ENCODE measurements at places on chromosomes 1 and 21.

DNA sequence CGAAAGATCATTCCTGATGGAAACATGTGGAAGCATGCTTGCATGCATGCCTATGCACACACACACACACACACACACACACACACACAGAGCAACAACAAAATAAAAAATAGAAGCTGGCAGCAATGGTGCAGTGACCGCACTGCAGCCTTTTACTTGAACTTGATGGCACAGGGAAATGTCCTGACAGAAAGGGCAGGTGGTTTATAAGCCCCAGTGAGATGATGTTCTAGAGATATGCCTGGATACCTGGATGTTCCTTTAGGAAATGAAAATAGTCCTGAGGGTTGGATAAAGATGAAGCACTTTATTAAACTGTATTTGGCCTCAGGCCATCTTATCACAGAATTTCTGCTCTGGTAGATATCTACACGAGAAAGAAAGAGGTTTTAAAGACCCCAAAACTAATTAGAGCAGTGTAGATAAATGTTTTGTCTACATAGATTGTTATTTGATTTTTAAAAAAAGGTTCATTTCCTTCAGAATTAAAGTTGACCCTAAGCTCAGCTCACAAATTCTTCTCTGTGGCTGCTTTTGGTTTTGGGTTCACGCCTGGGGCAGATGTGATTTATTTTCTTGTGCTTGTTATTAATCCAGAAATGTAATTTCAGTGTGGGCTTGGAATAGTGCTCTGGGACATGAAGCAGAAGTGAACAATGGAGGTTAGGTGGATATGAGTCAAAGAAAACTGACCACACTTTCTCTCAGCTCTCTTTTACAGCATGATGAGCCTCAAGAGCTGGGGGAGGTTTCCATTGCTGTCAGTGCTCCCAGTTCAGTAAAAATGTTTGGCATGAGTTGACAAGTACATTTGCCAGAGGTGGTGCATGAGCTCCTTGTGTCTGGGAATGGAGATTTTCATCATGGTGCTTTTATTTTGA, 22.9 kb downstream of the ADAM30 start:
- DNase-seq: no peak

- DNase-seq: no peak
Measured at GRCh38 chr1:115978292-115978941, 2.1 kb downstream of the SLC22A15 start.

- DNase-seq: no peak
Measured at GRCh38 chr1:182278144-182279054, 113.2 kb downstream of the GLUL start.

DNA sequence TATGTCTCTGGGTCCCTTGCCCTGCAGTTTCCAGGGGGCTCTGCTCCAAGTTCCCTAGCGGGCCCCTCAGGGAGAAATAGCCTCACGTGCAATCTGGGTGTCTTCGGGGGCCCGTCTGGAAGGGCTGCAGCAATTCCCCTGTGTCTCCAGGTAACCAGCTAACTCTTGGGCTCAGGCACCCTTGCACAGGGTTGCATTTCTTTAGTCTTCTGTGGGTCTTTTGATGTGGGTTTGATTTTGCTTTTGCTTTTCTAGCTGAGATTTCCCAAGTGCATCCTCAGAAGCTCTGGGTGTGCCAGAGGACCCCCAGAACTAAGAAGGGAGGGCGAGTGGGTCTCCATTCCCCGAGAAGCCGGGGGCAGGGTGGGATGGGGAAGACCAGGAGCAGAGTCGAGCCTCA, 75.7 kb downstream of the SPSB1 start:
- no peak for DNase-seq

DNA sequence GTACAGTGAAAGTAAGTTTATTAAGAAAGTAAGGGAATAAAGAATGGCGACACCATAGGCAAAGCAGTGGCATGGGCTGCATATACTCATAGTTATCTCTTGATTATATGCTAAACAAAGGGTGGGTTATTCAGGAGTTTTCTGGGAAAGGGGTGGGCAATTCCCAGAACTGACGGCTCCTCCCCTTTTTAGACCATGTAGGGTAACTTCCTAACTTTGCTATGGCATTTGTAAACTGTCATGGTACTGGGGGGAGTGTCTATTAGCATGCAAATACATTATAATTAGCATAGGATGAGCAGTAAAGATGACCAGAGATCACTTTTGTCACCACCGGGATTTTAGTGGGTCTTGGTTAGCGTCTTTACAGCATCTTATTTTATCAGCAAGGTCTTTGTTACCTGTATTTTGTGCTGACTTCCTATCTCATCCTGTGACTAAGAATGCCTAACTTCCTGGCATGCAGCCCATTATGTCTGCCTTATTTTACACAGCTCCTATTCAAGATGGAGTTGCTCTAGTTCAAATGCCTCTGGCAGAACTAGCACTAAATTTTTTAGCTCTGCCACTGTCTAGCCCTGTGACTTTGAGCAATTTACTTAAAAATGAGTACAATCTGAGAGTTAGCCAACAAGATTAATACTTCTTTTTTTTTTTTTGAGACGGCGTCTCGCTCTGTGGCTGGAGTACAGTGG, 110.3 kb upstream of the PALMD start:
- DNase-seq: no peak

GRCh38 chr21:41570791-41571355, 62.9 kb upstream of the TMPRSS2 start:
- no peak for DNase-seq

DNA sequence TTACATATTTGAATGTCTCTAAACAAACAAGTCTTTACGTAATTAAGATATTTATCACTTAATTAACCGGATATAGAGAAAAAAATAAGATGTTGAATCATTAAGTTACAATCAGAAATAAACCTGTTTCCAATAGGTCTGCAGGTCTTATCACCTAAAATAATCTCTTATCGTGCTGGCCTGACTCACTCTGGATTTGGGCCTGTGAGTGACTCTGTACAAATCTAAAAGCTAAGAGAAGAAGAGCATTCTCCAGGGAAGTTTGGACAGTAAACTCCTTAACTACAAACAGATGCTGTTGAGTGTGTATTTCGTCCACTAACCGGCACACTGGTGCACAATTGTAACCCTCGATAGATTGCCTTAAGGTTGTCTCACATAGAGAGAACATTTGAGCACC, 25.3 kb downstream of the CEP104 start:
- DNase-seq: no peak

- DNase-seq: peak; percentile 6
Measured at GRCh38 chr1:68116643-68117235, 66.3 kb upstream of the DIRAS3 start.

GRCh38 chr1:166925810-166926478, 49.4 kb downstream of the ILDR2 start:
- no peak for DNase-seq

DNA sequence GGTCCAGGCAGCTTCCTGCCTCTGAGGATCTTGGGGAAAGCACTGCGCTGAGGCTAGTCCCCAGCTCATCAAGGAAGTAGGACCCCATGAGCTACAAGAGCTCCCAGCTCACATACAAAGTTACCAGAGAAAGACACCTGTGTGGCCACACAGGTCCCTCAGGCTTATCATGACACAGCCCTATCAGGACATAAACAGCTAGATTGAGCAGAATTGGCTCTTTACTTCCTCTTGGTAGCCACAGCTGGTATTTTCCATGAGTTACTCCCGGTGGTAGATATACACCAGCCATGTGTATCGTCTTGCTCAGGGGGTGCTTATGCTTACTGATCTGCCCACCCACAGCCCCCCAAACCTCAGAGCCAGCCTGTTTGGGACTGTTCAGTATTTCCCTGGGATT, 1.2 kb downstream of the LENEP start:
- DNase-seq: no peak

- DNase-seq: no peak
Measured at GRCh38 chr1:186828611-186829454, at the start of gene PLA2G4A. Gene PLA2G4A, plus strand, starts transcription at chr1:186828949. Its CDS starts 25,406 bp downstream, at chr1:186854355.

GRCh38 chr1:207045453-207045852, 5.6 kb downstream of the YOD1 start:
- no peak for DNase-seq

DNA sequence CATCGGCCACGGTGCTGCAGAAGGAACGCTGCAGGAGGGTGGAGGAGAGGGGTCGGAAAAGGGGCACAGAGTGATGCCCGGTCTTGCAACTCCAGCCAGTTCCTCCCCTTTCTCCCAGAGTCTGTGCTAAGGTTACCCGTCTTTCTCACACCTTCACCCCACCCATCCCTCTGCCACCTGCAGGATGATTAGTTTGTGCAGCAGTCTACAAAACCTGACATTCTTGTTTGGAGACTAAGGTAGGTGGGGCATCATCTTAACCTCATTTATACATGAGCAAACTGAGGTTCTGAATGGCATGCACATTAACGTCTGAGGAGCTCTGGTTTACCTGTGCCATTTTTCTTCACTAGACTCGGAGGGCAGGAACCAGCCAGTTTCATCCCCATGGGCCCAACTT, 232.3 kb downstream of the GRIK3 start:
- no peak for DNase-seq

DNA sequence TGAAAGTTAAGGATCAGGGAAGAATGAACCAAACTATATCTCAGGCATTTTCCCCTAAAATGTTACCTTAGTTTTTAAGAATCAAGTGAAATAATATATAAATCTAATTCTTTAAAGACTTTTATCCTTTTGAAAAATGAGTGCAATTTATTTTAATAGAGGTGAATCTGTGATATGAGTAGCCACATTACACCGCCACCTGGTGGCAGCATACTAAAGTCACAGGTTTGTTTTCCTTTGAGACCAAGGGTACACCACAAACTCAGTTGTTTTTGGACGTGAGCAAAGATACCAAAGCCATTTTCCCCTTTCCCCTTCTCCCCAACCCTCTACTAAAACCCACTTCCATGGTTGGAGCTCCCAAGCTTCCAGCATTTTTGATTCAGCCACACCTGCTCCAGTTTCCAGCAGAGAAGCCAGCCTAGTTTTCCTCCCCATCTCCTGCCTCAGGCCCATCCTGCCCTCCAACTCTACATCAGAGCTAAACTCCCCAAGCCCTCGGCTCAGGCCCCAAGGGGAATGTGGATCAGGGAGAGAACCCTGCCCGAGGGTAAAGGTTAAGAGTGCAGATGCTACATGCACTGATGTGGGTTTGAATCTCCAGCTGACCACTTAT, 22.9 kb upstream of the LDLRAP1 start:
- peak; percentile 30 for DNase-seq

GRCh38 chr1:200035956-200036618, 8.6 kb downstream of the NR5A2 start:
- no peak for DNase-seq

GRCh38 chr21:31895077-31895835, 22.4 kb downstream of the HUNK start:
- DNase-seq: no peak

GRCh38 chr1:75394386-75395139, 216.4 kb downstream of the SLC44A5 start:
- DNase-seq: no peak

- no peak for DNase-seq
Measured at GRCh38 chr1:208536212-208536611, 292.0 kb upstream of the PLXNA2 start.

- DNase-seq: no peak
Measured at GRCh38 chr1:151972542-151973248, 21.0 kb downstream of the S100A10 start.

DNA sequence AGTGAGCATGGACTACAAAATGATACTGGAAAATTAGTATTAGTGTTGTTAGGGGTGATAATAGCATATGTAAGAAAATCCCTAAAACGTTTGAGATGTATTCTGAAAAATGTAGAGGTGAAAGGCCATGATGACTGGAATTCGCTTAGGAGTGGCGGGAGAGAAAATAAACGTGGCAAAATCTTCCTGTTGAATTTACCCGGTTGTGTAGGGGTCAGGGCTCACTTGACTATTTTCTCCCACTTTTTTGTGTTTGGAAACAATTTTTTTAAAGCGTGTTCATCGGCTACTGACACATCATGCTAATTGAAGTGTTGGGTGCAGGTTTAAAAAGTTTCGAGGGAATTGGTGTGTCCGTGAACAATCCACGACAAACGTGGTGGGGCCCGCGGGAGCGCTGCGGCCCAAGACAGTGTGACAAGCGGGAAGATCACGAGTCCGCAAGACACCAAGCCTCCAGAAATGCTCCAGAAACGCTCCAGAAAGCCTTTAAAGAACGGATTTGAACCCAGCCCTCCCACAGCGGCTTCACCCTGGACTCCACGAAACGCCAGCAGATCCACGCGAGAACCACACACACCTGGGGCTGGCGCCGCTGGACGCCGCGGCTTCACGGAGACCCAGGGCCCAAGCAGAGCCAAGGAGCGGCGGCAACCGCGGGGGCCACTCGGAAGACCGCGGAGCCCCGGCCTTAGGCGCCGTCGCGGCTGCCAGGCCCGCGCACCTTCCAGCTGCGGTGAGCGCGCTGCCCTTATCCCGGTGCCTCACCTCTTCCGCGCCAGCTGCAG, 573 bp downstream of the PSMG1 start:
- no peak for DNase-seq

DNA sequence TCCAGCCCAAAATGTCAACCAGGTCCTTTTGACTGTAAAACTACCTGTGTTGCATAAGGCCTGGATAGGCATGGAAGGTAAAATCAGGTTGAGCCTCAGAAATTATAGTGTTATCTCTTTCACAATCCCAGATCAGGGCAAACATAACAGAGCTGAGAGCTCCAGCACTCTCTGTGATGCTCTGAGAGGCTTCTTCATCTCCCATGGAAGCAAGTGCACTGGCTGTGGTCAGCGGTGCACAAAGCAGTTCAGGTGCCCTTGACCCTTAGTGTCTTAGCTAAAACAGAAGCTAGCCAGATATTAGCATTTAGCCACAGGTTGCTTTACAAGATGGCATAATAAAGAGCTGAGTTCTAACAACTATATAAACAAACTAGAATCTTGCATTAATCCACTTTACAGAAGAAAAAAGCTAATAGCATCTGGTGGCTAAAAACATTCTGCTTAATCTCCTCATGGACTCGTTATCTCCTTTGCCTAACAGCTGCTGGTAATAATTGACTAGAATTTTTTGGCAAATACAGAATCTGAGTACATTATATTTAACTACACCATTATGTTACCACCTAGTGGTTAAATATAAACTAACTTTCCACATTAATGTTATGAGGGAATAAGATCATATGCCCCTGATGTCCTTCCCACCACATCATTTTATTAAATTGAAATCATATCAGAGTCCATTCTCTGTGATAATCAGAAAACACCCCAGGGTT, 25.6 kb upstream of the POGK start:
- no peak for DNase-seq

DNA sequence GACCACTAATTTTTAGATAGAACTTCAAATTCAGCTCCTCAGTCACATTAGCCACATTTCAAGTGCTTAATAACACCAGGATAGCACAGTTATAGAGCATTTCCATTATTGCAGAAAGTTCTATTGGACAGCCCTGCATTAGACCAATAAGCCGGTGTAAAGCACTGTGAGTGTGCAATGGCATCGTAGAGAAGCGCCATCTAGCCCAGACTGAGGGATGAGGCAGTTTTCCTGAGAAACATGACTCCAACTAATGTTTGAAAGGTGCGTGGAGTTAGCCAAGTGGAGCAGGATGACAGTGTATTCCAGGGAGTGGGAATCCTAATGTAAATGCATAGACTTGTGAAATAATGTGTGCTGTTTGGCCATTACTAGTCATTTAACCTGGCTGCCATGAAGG, 7.7 kb downstream of the RPE65 start:
- no peak for DNase-seq

GRCh38 chr21:42093991-42094421, 22.9 kb downstream of the UMODL1 start:
- DNase-seq: no peak

GRCh38 chr1:21773585-21773984, 9.4 kb downstream of the USP48 start:
- DNase-seq: no peak
